ENCODE measurements at places on chromosomes 4 and X.

GRCh38 chr4:24210332-24210902 lies 320.6 kb upstream of the PPARGC1A start:
- DNase-seq: no peak

DNA sequence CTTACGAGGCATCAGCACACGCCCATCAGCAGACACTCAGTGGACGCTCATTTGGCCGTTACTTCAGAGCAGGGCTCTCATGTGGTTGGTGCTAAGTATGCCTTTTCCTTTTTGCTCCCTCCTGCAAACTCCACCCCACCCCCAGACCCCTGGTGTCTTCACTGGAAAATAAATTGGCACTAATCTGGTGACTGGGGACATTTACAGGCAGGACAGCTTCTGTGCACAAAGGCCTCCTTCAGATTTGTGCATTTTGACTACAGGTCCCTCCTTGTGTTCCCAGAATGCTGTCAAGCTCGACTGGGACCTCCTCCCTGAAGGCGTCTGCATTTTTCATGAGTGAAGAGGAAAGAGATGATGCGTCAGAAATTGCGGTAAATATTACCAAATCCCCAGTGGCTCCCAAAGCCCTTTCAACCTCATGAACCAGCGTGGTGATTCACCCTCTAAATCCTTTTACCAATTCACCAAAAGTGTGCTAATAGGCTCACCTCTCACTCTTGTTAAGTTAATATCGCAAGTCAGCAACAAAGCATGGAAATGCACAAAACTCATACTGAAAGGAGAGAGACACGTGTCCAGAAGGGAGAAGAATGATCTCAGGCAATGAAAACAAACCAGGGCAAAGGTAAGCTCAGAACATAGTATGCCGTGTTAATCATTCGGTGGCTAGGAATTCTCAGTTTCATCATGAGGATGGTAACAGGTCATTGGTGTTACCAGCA lies 119.0 kb downstream of the NKX6-1 start:
- DNase-seq: no peak

DNA sequence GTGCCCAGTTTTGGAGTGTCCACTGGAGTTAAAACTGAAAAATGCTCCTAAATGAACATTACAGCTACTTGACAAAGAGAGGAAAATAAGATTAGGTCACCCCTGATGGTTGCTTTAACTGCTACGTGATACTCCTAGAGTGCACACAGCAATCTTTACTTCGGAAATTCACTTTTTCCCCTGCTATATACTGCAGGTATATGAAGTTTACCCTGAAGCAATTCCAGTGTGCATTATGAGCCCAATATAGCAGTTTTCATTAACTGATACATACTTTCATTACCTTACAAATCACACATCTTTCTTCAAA lies 773 bp upstream of the ZNF827 start:
- DNase-seq: peak; percentile 52

- DNase-seq: peak; percentile 64
Measured at GRCh38 chrX:31483336-31483735, 411.5 kb upstream of the FTHL17 start.

- peak; percentile 63 for DNase-seq
Measured at GRCh38 chr4:41057467-41057866, 156.9 kb downstream of the APBB2 start.
